ENCODE measurements at places on chromosomes 2 and 18. TPM values are rescaled to one million over a fixed set of nuclear protein-coding genes. Genes with fewer than 3 reads are reported as not detected.

Gene DTNA
- total RNA-seq = 40.4 TPM

Gene CDH19
- 457 TPM for total RNA-seq

Gene KCTD1
- 33.6 TPM for total RNA-seq

Gene ANKRD62
- total RNA-seq = not detected

Gene PTH2R
- not detected for total RNA-seq

Gene ST8SIA5
- total RNA-seq = not detected

Gene OTOS
- total RNA-seq = not detected
